ENCODE measurements at places on chromosomes 6 and 20.
A peak's percentile ranks its signal among the peaks of the same experiment; 100 is the strongest.

- DNase-seq: no peak
Observed at GRCh38 chr20:47789764-47790579, 4.7 kb upstream of the SULF2 start.

GRCh38 chr6:11722220-11722619 lies 56.4 kb downstream of the ADTRP start:
- no peak for DNase-seq

- DNase-seq: no peak
Observed at GRCh38 chr6:146909376-146909775, 294.8 kb upstream of the STXBP5 start.

DNA sequence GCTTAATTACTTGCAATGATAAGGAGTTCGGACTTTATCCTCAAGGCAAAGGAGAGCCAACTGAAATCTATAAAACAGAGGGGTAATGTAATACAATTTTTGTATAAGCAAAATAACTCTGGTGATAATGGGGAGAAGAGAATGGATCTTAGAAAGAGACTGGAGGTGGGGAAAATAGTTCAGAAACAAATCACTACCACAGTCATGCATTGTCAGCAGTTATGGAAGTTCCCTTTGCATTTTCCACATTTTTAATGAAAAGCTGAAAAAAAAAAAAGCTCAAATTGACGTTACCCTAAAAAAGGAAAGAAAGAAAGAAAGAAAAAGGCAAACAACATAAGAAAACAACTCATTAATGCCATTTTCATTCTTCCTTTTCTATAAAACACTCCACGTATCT lies 337.6 kb upstream of the HSF2 start:
- no peak for DNase-seq

DNA sequence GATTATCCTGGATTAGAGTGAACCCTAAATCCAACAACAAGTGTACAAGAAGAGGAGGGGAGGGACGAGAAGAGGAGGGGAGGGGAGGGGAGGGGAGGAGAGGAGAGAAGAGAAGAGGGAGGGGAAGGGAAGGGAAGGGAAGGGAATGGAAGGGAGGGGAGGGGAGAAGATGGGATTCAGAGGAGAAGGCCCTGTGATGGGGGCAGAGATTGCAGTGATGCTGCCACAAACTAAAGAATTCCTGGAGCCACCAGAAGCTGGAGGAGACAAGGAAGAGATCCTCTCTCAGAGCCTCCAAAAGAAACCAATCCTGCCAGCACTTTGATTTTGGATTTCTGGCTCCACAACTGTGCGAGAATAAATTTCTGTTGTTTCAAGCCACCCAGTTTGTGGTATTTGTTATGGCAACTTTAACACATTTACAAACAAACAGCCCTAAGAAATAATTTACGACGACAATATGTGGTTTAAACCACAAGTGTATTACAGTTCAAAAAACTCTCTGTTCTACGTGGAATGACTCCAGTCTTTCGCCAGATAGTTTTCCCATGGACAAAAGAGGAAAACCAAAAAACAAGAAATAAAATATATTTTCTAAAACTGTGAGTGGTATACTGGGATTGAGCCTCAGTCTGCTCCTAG lies 235.4 kb downstream of the HDGFL1 start:
- no peak for DNase-seq

DNA sequence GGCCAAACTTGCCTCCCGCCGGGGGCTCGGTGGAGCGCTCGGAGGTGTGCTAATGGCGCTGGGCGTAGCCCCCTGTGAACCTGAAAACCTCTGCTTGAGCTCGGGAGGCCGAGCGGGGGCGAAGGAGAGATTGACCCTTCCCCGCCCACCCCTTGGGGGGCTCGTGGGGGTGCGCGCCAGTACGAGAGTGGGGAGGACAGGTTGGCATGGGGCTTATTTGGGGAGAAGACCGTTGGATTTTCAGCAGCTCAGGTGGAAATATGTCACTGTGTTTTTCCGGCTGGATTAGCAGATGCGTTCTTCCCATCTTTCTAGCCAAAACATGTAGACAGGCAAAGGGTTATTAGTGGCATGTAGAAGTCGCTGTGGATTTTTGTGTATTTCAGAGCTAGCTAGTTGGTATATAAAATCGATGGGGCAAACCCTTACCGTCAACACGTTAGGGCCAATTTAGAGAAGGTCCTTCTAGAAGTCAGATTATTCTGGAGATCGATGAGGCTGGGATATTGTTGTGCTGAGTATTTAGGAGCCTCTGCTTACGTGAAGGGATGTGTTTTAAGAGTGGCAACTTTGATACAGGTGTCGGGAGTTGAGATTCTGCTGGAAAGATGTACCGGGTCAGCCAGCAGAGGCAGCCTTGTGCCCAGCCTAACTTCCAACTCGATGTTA lies 525 bp downstream of the NCOA7 start:
- DNase-seq: peak; percentile 49

- no peak for DNase-seq
Observed at GRCh38 chr6:51571168-51571567, 516.2 kb downstream of the PKHD1 start.

- no peak for DNase-seq
Observed at GRCh38 chr6:30951907-30952469, 11.2 kb downstream of the MUCL3 start.

- no peak for DNase-seq
Observed at GRCh38 chr20:44601801-44602204, 19.4 kb downstream of the PKIG start.

DNA sequence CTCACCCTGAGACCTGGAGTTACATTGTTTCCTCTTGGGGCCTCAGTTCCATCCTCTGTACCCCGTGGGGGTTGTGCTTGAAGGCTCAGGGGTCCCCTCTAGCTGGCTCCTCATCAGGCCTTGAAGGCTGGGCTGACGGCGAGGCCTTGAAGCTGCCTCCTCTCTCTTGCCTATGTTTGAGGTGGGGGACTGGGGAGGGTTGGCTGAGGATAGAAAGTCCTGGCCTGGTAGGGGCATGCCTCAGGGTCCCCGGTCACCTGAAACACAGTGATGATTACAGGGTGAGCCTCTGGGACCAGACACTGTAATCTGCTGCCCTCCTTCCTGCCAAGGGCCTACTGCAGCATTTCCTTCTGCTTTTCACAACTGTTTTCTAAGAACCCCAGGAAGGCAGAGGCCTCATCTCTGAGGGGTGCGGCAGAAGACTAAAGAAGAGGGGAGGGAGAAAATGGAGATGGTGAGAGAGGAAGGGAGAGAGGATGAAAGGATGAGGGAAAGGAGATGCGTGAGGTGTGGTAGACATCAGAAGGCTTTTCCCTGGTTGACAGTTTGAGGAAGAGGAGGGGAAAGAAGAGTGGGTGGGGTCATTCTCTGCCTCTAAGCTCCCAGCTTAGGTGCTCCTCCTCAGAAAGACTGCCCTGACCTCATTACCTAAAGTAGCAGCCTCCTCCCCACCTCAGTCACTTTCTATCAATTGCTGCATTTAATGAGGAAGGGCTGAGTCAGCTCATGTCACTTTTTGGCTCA lies 29.7 kb downstream of the VEGFA start:
- no peak for DNase-seq

DNA sequence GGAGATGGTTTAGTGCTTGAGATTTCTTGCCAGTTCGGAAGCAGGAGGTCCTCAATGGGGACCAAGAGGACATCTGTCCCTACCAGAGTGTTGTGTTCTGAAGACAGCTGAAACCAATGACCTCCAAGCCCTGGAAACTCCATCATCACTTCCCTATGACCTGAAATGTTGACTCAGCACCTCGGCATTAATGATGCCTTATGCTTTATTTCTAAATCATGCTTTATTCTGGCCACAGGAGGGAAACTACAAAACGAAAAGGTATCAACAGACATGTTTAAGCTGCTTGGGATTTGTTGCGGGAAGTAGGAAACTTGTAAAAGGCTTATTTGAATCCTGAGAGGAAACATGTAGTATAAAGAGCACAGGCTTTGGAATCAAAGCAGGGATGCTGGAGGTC lies 389.1 kb upstream of the CHD6 start:
- no peak for DNase-seq

DNA sequence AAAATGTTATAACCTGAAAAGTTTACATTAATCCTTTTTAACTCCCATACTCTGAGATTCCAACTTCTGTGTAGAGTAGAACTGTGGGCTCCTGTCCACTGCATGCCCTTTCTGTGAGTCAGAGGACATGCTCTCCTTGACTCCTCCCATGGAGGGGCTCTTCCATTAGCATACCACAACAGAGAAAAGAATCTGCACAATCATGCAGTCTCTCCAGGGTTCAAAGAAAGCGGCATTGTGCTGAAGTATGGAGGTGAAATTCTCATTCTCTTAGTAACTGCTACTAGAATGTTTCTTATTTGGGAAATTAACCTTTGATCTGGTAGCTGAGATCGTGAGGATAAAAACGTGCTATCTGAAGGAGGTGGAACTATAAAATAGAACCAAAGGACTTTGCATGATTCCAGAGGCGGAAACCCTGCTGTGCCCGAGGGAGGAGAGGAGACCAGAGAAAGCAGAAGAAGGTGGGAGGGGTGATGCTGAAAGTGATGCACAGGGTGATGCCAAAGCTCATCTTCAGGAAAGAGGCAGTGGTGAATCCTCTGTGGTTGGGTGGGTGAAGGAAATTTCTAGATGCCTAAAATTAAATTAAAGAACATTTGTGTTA lies 202.2 kb upstream of the PCSK2 start:
- DNase-seq: no peak

DNA sequence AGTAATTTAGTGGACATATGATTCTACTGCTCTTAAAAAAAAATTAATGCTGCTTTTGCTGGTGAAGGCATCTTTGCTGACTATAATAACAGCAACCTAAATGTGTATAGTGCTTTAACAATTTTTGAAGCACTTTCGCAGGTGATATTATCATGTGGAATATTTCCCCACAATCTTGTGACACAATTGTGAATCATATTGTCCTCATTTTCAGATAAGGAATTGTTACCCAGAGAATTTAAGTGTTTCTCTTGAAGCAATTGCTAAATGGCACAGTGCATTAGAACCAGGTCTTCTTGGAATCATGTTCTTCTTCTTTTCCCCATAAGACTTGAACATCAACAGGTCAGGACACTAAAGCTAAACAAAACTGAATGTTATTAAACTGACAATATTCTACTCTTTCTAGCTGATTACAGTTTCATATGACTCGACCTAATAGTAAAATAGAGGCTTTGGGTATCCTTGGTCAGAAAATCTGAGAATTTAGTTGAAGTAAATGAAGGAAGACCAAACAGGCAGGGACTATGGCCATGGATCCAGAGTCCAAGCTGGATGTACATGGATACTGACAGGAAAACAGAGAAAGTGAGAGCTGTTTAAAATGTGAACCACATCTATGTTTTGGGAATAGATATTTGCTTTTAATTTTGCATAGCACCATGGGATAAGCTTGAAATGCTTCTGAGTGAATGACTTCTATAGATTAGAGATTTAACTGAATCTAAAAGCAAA lies 121.8 kb upstream of the SLC35B3 start:
- DNase-seq: no peak

- peak; percentile 88 for DNase-seq
Observed at GRCh38 chr6:25027221-25027916, 91.6 kb upstream of the RIPOR2 start.

DNA sequence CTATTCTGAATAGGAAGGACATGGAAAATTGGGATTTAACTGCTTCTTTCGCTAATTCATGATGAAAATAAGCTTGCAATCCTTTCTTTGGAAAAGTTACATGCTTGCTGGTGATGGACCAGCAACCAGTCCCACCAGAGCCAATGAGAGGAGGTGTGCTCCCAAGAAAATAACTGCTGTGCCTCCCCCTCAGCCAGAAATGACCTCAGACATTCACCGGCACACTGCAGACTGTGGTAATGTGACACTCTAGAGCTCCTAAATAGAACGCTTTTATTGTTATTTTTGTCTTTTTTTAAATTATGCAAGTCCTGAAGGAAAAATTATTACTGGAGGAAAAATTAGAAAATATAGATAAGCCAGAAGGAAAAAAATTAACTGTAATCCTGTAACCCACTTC lies 2.6 kb downstream of the PYGB start:
- DNase-seq: no peak

GRCh38 chr20:22385602-22386305 lies 198.6 kb downstream of the FOXA2 start:
- no peak for DNase-seq

DNA sequence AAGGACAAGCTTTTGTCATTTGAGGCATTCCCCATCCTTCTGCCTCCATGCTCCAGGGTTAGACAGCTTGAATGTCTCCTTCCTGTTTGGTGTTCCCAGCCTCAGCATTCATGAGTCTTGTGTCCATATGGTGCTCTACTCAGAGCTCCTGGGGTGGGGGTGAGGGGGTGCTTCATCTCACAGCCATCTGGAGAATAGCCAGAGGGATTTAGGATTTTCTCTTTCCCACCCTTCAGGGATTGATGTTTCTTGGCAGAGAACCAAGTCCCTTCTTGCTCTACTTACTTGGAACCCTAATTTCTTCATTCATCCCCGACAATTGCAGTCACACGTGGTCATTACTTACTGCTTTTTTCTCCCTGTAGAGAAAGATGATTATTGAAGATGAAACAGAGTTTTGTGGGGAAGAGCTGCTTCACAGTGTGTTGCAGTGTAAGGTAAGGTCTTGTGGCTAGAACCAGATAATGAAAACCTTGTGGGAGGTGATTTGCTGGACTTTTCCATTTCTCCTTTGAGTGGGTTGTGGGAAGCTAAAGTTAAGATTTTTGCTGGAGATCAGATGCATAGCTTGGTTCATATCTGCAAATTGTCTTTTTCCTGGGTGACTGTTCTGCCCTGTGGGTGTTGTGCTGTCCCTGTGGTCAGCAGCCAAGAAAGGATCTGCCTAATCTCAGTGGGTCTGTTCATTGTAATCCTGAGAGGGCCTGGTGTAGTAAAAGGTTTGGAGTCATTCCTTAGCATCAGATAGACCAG lies 18.6 kb downstream of the CMTR1 start:
- DNase-seq: no peak

Measured in GM13976 (cell line).